ENCODE measurements at places on chromosomes 12 and 14.
A peak's percentile ranks its signal among the peaks of the same experiment; 100 is the strongest.

- DNase-seq = no peak
Measured at GRCh38 chr14:104106471-104106991, 21.0 kb downstream of the ASPG start.

DNA sequence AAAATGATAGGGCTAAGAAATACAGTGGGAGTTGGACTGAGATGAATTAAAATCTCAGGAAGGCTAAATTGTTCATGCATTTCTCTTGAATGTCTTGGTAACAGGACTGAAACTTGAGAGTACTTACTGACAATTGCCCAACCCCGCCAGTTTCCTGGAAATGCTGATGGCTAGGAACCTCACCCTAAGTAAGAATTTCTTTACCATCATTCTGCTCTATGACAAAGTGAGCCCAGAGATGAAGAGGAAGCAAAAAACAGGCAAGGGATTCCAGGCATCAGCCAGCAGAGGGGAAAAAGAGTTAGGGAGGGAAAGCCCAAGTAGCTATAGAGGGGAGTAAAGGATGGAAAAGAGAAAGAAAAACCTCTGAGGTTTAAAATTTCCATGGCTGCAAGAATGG is 397.7 kb downstream of the MDGA2 start:
- DNase-seq = no peak

GRCh38 chr12:110564471-110564991 is 18.6 kb downstream of the PPTC7 start:
- no peak for DNase-seq

DNA sequence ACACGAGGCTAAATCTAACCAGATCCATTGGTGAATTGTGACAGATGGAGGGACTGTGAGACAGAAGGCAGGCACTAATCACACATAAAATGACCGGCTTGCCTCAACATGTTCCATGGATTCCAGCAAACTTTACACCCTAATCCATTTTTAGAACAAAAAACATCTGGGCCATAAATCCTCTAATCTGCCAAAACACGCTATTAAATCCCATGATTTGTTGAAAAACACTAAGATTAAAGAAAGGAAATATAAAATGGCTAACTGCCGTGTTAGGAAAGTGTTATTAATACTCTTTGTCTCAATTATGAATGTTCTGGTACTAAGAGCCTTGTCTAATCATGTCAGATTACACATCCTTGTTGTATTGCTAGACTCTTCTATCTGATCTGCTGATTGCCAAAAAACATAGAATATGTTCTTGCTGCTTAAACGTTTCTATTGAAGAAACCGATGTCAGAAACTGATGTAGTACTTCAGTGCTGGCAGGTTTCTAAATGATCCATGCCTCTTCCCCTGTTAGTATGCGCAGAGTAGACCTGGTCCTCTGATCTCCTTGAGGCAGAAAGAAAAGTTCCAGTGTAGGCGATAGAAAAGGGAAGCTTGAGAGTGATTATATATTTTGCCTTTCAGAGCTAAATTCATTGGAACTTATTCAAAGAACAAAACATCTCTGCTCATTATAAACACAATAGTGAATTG is 384.9 kb downstream of the SOX5 start:
- DNase-seq = no peak

GRCh38 chr14:53929871-53930715 is 26.5 kb downstream of the BMP4 start:
- DNase-seq = peak; percentile 55

- DNase-seq = peak; percentile 66
Measured at GRCh38 chr14:39175445-39176262, 600 bp downstream of the PNN start.

- peak; percentile 93 for DNase-seq
Measured at GRCh38 chr14:64704143-64704742, at the start of gene PLEKHG3. Gene PLEKHG3, plus strand, starts transcription at chr14:64704424. Its CDS starts 23,208 bp downstream, at chr14:64727632.

DNA sequence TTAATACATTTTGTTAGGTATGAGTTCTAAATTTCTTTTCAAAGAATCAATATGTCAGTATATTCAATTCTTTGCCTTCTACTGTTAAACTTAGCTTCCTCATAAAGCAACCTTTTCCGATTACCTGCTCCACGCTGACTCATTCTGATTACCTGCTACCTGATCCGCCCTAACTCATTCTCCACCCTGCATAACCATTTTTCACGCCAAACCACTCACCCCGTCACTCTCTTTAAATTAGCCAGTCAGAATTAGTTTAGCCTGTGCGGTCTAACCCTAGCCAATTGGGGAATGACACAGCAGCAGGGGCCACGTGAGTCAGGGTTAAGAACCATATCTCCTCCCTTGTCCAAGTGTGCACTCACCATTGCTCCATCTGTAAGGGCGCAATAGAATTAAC is 72.2 kb upstream of the FICD start:
- no peak for DNase-seq

DNA sequence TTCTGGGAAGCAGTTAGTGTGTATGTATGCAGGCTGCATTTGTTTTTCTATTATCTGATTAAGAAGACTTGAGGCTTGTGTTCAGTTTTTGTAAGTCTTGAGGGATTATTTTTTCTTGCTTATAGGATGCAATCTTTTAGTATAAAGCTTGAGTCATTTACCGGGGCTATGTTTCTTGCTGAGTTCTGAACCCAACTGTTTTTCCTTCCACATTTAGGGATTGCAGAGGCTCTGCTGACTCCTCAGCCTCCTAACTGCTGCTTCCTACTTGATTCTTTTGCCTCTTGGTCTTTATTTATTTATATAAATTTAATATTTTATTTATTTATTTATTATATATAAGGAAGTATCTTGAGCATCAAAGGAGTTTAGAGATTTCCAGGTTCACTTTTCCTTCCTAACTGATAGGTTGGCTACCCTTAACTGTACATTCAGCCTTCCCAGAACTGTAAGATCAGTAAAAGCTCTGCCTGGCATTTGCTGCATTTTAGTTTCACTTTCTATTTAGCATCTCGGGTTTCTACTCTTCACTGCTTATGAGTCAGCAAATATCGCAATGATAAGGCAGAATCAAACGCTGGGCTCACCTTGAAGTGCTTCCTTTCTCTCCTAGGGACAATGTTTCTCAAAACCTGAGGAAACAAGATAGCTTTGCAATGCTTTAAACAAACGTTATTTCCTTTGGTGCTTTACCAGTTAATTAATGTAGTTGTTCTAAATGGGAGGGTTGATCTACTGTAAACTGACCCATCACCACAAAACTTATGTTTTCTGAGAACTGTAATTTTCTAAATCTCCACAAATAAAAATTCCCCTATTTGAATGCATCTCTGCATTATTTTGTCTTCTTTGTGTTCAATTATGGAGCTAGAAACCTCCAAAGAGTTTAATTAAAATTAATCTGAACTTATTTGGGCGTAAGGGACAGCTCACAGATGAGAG is 1183.7 kb upstream of the TMEM132C start:
- DNase-seq = peak; percentile 85

DNA sequence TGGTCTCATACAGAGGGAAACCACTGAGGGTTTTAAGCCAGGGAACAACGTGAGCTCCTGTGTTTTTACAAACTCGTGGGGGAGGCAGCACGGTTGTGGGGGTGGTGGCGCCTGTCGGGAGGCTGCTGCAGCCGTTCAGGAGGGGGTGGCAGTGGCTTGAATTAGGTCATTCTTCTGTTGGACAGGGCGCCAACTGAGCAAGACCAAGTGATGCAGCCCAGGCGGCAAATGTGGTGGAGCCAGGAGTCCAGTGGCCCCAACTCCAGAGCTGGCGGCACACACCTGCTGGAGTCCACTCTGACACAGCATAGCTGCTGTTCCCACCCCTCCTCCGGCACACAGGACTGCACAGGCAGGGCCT is 27.8 kb downstream of the FBRSL1 start:
- DNase-seq = peak; percentile 61

DNA sequence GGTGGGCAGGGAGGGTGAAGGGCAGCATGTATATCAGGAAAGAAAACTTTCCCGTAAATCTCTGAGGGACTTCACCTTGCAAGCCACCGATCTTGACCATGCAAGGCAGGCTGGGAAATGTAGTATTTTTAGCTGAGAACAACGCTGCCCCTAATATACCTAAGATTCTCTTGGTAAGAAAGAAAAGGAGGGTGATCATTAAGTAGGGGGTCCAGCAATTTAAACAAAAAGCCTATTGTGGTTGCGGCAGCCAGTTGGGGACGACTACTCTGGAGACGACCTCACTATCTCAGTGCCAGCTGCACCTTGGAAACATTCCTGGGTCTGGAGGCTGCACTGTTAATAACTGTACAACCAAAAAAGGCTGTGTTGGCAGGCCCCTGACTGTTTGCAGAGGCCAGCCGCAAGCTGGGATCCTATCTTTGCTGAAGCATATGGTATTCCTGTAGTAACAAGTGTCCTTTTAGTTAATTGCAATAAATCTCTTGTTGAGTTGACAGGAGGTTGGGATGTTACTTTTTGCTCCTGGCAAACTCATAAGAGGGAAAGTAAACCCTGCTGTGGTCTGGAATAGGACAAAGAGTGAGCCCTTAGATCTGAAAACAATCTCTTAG is 6.4 kb downstream of the APOLD1 start:
- DNase-seq = peak; percentile 37

- DNase-seq = no peak
Measured at GRCh38 chr14:75184492-75184891, 8.1 kb upstream of the TMED10 start.

DNA sequence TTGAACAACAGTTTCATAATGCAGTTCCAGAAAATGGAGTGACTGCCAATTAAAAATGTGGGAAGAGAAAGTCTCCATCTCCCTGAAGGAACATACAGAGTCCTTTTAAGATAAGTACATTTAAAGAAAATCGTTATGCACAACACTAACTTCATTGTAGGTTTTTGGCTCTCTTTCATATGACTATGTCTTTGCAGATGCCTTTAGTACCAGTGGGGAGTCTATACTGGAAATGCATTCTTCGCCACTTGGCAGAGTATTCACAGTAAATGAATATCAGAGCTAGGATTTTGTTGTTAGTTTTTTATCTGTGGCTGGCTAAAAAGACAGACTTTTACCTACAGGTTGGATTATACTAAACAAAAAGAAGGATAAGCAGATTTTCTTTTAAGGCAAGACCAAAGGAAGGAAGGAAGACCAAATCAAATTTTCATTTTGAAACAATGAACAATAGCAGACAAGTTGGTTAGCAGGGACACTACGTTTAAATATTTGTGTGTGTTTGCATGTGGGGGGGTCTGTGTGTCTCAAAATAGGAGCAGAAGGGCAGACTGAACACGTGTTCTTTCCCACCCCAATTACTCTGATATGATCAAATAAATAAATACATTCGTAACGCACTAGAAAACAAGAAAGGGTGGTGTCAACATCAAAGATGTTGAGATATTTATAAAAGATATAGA is 124.5 kb downstream of the BTG1 start:
- DNase-seq = no peak

DNA sequence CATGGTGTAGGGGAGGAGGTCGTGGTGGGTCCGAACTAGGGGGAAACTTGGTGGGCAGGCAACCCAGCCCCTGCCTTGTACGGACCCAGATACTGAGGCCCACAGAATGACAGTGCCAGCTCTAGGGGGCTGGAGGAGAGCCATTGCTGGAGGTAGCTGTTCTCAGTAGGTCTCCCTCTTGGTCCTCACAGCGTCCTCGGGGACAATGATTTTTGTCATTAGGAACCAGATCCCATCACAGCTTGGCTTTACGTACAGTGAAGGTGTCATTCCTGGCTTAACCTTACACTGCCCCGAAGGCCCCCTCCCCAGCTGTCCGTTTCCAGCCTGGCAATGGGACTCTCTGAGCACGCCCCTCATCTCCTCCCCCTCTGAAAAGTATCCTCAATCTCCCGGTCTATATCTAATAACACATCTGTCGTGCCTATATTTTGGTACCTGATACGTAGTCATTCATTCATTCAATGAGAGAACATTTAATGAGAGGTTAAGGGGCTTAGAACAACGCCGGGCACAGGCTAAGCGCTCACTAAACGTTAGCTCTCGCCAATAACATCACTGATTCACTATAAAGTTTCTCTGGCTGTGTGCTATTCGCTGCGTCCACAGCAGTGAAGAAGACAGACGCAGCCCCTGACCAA is 597 bp upstream of the DYNC1H1 start:
- no peak for DNase-seq

GRCh38 chr12:49294804-49295081 is 204 bp upstream of the PRPH start:
- no peak for DNase-seq

GRCh38 chr12:69464428-69464827 is 5.8 kb upstream of the FRS2 start:
- DNase-seq = no peak

- no peak for DNase-seq
Measured at GRCh38 chr12:53501615-53502181, 615 bp downstream of the TARBP2 start.

GRCh38 chr12:14607568-14607967 is 39.9 kb upstream of the PLBD1 start:
- DNase-seq = no peak
